ENCODE measurements at places on chromosomes 5 and 9. TPM values are rescaled to one million over a fixed set of nuclear protein-coding genes. Genes with fewer than 3 reads are reported as not detected.

GRCh38 chr9:98530275-98530674 lies 178.5 kb downstream of the GABBR2 start:
- no peak for DNase-seq

The CPLANE1 gene
- 25.6 TPM for total RNA-seq

GRCh38 chr5:89351975-89352374 lies 469.0 kb upstream of the MEF2C start:
- no peak for DNase-seq

DNA sequence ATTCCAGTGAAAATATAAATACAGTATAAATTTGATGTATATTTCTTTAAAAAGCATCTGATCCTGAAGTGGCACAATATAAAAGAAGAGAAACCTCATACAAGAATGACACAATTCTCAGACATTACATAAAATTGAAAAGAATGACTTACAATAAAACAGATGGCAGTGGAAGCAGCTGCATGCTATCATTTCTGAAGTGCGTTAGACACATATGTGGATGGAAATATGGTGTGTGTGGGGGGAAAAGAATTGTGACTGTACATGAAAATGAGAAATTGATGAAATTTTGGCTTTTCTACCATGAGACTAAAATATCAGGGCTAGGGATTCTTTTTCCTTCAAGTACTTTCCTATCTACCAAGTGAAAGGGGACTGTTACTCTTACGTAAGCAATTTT lies 45.9 kb upstream of the CDH18 start:
- DNase-seq: no peak

DNA sequence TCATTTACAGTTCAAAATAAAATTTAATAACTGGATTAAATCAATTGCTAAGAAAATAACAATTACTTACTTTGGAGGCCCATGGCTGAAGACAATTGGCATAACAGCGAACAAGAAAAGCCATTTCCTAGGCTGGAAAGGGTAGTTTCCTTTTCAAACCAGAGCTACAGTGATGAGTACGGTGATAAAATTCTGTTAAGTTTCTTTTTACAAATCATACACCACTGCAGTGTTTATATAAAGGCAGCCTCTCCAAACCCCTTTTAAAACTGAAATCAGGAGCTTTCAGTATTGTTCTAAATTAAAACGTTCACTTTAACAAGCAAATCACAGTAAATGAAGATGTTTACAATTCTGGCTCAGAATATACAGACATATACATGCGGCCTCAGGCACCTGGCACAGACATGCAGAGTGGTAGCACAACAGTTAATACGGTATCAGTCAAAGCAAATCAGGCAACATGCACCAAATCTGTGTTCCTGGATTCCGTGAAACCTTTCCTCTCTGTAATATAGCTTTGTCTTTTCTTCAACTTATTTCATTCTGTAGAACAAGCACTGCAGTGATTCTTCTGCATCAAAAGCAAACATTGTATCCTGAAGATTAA lies 102.9 kb downstream of the RAPGEF6 start:
- no peak for DNase-seq

The HDHD3 gene
- 20.6 TPM for total RNA-seq

The SERF1A gene
- total RNA-seq: 7.6 TPM

DNA sequence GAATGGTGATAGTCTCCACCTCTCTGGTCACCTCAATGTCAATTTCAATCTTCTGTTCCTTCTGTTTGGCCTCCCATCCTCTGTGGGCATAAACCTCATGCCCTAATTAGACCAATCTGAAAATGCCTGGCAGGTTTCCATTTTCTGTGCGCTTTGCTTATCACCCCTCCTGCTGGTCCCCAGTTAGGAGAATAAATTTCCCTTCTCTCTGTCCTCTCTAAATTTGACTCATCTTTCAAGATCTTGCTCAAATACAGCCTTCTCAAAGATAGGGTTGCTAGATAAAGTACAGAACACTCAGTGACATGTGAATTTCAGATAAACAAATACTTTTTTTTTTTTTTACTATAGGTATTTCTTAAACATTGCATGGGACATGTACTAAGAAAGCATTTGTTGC lies 69.4 kb upstream of the CD180 start:
- no peak for DNase-seq

DNA sequence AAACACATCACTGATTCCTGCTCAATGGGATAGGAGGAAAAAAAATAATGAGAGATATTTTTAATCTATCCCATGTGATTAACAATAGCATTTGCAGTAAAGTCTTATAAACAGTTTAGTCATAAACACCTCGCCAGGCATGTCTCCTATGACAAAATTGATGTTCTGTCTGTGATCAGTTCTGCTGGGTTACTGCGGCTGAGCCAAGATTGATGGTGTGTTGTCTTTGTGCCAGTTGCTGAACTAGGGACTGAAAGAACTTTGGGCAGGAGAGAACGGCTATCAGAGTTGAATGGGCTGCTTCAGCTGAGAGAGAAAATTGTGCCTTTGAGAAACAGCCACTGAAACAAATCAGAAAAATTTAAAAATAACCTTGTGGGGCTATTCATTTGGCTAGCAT lies 37.3 kb upstream of the MAMDC2 start:
- peak; percentile 45 for DNase-seq

- no peak for DNase-seq
These were observed 88.4 kb upstream of the RGS7BP start for GRCh38 chr5:64417390-64417789.

DNA sequence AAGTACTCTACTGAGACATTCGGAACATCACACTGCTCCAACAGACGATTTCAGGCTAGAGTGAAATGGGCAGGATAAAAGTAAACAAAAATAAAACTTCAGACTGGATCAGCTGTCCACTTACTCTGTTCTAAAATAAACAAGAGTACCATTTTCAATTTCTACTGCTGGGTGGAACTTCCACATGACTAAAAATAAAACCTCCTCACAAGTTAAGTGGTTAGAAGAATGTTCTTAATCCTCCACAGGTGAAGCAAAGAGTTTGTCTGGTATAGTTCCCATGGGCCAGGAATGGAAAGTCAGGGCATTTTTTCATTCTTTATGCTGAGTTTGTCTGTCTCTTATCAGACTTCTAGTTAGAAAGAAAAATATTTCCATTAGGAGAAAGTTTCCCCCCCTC lies 15.7 kb downstream of the NUDT12 start:
- no peak for DNase-seq

DNA sequence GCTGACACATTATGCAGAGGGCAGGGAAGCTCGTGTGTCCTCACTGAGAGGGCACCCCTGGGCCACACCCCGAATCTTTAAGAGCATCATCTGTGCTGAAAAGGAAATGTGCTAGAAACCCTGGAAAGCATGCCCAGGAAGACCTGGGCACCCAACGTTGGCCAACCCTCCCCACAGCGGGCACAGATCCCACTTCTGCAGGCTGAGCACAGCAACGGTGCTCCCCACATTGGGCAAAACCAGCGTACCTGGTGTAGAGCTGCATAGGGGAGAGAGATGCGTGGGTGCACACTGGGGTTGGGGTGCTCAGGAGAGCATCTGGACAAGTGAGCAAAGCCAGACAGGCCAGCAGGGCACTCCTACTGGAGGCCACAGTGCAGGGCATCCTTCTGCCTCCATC lies 32.6 kb downstream of the ROR2 start:
- no peak for DNase-seq

DNA sequence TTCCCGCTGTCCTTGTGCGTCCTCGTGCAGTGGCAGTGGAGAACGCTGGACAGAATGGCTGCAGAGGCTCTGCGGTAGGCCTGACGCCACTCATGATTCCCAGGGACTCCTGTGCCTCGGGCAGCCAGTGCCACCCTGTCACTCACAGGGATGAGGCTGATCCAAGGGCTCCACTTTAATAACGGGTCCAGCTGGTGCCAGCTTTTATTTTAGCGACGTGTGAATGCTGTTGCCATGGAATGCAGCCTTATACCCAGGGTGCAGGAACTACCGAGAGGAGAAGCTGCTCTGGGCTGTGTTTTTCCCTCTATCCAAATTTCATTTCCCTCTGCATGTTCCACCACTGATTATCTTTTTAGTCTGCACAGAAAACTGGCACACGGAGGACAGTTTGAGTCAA lies 15.8 kb upstream of the NTNG2 start:
- no peak for DNase-seq

The FGFR4 gene
- 0.77 TPM for total RNA-seq

Data from uterus (tissue), 4 donors.